ENCODE measurements at places on chromosomes 13 and 19. TPM values are rescaled to one million over a fixed set of nuclear protein-coding genes. Genes with fewer than 3 reads are reported as not detected.
A peak's percentile ranks its signal among the peaks of the same experiment; 100 is the strongest.

GRCh38 chr19:1065606-1066109 is 1.3 kb upstream of the ARHGAP45 start:
- no peak for DNase-seq

DNA sequence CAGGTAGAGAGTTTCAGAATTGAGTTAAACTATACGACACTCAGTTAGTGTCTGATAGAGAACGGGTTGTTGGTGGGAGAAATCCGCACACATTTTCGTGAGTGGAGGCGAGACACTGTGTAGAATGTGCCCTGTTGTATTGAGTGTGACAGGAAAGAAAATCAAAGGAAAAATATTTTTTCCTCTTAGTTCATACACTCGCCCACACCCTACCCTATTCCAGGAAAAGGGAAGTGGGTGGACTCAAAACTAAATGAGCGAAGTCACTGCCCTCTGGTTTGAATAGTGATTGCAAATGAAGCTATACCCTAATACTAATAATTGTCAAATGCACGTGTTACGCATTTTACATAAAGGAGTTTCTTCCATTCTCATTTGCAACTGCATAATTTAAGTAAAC is 2.0 kb downstream of the ZNF347 start:
- no peak for DNase-seq

SCN1B gene
- total RNA-seq: 6.3 TPM

GRCh38 chr13:99973163-99973807 is 1.7 kb upstream of the ZIC5 start:
- DNase-seq: no peak

GRCh38 chr19:2371656-2372055 is 11.6 kb downstream of the TMPRSS9 start:
- DNase-seq: no peak

GRCh38 chr19:1527650-1528309 is 3.9 kb downstream of the PLK5 start:
- DNase-seq: no peak

DNA sequence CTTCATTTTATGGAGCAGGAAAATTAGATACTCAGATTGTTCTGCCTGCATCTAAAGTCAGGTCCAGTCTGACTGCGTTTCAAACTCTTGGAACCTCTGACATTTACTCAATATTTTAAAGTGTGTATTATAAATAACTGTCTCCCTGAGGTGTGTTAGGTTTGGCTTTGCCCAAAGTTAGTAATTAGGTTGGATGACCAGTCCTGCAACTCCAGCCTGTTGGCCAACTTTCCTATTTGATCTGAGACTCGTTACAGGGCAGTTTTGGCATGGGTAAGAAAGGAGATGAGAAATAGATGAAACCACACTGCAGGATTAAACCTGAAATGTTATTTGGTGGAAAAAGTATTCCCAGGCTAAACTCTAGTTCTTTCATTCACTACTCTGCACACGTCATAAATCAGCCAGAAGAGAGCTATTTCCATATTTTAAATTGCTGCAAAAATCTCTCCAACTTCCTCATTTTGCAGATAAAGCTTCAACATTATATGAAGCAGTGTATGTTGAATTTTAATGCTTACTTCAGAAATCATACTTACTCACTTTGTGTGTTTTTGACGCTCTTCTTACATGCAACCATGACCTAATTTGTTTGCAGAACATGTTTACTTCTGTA is 357.1 kb downstream of the DCT start:
- DNase-seq: no peak

DNA sequence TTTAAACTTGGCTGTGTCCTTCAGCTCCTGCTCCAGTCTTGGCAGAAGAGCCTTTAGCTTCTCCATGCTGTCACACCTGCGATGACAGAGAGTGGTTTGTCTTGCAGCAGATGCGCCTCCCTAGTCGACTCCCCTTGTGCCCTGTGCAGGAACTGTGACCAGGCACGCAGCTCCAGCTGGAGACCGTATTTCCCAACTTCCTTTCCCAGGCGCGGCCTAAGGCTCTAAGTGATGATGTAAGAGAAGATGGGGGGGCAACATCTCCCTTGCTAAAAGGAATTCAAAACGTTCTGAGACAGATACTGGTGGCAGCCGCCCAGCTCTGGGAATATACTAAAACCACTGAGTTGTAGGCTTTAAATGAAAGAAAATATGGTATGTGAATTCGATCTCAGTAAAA is 16.3 kb downstream of the DCUN1D2 start:
- no peak for DNase-seq

DNA sequence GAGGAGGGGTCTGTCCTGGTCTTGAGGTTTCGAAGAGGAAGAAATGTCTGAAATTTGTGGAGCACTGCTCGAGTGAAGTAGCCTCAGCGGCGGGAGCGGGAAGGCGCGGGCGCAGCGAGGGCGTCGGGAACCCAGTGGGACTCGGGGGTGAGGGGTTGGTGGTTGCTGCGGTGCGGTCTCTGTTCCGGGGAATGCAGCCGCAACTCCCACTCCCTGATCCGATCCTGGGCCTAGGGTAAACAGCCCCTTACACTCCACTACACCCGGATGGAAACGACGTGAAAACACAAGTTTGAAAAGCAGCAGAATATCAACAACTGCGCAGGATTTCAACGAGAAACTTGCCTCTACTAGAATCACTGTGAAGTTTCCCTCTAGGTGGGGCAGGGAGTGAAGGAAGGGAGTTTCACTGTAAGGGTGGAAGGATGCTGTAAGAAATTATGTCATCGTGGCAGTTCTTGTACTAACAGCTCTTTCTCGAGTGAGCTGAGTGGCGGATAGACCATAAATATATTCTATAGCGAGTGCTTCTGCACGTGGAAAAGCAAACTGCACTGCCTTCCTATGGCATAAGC is 2.0 kb upstream of the KLF12 start:
- DNase-seq: peak; percentile 55

DNA sequence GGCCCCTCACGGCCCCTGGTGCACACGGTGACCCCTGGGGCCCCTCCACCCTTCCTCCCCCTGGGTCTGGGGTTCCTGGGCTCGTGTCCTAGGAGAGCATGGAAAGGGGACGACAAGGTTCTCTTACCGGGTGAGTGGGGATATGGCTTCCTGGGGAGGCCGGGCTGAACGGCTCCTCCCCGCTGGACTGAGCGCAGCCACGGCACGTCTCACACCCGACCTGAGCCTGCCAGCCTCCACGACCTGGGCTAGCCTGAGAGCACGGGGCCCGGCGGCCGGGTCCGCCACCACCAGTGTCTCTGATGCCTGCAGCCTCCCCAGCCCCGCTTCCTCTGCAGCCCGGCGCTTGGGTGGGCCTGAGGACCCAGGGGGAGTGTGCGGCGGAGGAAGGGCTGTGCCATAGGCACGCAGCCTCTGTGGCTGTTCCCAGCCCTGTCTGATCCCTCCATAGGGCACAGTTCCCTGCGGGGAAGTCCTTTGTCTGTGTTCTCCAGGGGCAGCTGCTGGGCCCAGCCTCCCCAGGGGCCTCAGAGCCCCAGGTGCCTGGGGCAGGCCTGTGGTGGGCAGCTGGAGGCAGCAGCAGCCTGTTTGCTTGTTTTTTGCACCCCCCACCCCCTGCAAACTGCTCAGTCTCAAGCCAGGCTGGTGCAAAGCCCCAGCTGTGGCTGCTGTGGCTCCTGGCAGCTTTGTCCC is 15.0 kb downstream of the PLIN4 start:
- DNase-seq: no peak

DNA sequence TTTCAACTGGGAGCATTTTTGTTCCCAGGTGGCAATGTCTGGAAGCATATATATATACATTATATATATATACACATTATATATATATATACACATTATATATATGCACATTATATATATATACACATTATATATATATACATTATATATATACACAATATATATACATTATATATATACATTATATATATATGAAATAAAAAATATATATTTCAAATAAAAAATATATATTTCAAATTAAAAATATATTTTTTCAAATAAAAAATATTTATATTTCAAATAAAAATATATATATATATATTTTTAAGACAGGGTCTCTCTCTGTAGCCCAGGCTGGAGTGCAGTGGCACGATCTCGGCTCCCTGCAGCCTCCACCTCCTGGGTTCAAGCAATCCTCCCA is 61.5 kb downstream of the ADGRE1 start:
- DNase-seq: no peak

FAM216B gene
- not detected for total RNA-seq

GRCh38 chr13:79481685-79482052 is 714 bp downstream of the NDFIP2 start:
- peak; percentile 16 for DNase-seq

OR7D2 gene
- total RNA-seq: not detected

GRCh38 chr13:76942363-76942762 is 5.9 kb upstream of the ACOD1 start:
- DNase-seq: no peak

- DNase-seq: no peak
Measured at GRCh38 chr13:108483981-108484380, 145.4 kb upstream of the MYO16 start.

ANKLE1 gene
- not detected for total RNA-seq

- no peak for DNase-seq
Measured at GRCh38 chr19:43895727-43896308, 39.3 kb downstream of the ZNF45 start.

DNA sequence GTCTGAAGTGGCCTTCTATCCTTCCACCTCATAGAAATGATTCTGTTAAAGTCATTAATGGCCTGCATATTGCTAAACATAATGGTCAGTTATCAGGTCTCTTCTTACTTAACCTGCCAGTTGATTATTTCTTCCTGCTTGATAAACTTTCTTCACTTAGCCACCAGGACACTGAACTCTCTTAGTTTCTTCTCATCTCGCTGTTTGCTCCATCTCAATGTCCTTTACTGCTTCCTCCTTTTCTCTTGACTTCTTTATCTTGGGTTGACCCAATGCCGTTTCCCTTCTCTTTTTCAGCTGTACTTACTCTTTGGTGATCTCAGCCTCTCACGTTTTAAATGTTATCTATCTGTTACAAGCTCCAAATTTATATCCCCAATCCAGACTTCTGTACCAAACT is 17.1 kb upstream of the CLC start:
- DNase-seq: no peak

DNA sequence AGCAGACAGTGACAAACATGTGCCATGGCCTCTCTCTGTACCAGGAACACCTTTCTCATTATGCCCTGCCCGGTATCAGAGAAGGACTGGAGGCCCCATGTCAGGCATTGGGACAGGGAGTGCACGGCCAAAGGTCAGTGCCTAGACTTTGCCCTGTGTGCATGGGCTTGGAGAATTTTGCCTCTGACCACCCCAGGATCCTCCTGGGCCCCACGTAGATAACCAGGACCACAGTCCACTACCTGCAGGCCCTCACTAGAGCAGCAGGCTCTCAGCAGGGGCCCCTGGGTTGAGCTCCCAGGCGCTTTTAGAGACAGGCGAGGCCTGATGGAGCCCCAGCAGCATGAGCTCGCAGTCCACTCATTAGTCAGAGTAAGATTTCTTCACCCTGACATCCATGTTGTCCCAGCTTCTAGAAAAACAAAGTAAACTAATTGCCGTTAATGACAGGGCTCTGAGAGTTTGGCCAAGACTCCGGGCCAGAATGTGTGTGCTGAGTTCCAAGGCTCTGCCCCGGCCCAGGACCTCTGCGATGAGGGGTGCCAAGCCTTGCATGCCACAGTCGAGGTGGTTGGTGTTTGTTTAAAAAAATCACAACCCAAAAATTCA is 42.7 kb downstream of the CAPN12 start:
- DNase-seq: no peak

STARD13 gene
- total RNA-seq: 9.5 TPM

DNA sequence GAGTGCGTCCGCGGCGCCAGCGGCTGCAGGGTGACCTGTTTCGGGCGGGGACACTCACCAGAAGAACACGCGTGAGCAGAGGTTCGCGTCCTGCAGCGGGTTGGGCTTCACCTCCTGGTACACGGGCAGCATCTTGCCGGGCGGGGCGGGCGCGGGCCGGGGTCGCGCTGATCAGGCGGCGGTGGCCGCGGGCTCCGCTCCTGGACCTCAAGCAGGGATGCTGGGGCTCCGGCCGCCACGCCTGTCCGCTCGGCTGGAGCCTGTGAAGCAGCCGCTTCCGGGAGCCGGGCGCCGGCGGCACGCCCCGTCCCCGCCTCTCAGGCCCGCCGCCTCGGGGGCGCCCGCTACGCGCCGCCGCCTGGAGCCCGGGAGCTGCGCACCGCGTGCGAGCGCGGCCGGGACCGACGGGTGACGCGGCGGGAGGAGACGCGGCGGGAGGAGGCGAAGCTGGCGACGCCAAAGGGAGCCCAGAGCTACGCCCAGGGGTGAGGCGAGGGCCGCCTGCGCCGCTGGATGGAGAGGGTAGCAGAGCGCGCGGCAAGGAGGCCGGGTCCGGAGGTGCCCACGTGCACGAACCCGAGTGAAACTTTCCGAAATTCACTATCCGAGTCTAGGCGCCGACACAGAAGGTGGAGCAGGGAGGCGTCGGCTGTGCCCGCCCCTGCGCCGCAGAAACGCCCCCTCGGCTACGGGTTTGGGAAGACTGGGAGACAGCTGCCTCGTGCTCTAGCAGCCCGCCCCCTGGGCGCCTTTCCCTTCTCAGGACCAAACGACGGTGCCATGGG is at the start of gene ABCC4:
ABCC4 (minus strand) TSS at position 269 of the 785 bp plus-strand sequence; CDS start at position 132, 137 bp downstream.
- DNase-seq: peak; percentile 81
